Stomach (tissue), 19 donors: ENCODE measurements at places on chromosomes 16 and 17.

DNA sequence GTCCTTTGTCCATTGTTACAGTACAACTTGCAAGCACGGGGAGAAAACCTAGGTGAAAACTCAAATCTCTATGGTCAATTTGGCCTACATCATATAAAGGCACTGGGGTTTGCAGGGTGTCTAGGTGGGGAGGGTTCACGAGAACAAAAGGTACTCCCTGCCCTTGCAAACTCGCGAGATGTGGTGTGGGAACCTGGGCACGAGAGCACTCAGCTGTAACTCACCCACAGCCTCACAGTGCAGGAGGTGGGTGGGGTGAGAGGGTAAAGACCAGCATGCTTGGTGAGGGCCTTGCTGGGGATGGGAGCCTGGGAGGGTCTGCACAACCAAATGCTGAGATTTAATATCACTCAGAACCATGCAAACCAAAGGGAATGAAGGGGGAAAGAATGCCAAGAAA lies 18.4 kb upstream of the ZNF594 start:
- H3K27ac ChIP-seq, result no peak overlapping the region
- H3K4me3 ChIP-seq, result no peak overlapping the region
- H3K27me3 ChIP-seq, result no peaks in the 10 kb centered on the region
- no peaks in the 10 kb centered on the region for H3K36me3 ChIP-seq

DNA sequence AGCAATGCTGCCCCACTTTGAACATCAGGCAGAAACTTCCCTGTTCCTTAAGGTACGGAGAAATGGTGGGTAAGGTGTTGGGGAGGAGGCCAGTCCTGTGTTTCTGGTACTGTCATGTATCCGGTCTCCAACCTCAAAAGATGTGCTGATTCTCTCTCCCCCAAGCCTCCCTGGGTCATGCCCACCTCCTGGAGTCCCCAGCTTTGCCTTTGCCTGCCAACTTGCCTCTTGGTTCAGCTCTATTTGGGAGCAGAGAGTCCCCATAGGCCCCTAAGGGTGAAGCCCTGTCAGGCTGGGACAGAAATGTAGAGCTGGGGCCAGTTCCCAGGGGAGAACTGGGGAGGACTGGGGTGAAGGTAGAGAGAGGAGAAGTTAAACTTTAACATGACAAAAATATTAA lies 1.6 kb upstream of the TBX21 start:
- H3K4me1 ChIP-seq, result peaks cover 15% of the 10 kb centered on the region
- H3K27me3 ChIP-seq, result no peaks in the 10 kb centered on the region
- no peaks in the 10 kb centered on the region for H3K36me3 ChIP-seq
- DNase-seq, result no peak
- no peak overlapping the region for H3K27ac ChIP-seq
- H3K4me3 ChIP-seq, result no peak overlapping the region

- DNase-seq, result peak; percentile 85
- no peaks in the 10 kb centered on the region for H3K27me3 ChIP-seq
- peak overlapping the region; percentile 80 for H3K27ac ChIP-seq
- no peak overlapping the region for H3K4me3 ChIP-seq
- H3K4me1 ChIP-seq, result peaks cover 47% of the 10 kb centered on the region
- H3K36me3 ChIP-seq, result peaks cover 10% of the 10 kb centered on the region
These were observed 1.6 kb upstream of the LDAF1 start for GRCh38 chr16:21156767-21157467.

DNA sequence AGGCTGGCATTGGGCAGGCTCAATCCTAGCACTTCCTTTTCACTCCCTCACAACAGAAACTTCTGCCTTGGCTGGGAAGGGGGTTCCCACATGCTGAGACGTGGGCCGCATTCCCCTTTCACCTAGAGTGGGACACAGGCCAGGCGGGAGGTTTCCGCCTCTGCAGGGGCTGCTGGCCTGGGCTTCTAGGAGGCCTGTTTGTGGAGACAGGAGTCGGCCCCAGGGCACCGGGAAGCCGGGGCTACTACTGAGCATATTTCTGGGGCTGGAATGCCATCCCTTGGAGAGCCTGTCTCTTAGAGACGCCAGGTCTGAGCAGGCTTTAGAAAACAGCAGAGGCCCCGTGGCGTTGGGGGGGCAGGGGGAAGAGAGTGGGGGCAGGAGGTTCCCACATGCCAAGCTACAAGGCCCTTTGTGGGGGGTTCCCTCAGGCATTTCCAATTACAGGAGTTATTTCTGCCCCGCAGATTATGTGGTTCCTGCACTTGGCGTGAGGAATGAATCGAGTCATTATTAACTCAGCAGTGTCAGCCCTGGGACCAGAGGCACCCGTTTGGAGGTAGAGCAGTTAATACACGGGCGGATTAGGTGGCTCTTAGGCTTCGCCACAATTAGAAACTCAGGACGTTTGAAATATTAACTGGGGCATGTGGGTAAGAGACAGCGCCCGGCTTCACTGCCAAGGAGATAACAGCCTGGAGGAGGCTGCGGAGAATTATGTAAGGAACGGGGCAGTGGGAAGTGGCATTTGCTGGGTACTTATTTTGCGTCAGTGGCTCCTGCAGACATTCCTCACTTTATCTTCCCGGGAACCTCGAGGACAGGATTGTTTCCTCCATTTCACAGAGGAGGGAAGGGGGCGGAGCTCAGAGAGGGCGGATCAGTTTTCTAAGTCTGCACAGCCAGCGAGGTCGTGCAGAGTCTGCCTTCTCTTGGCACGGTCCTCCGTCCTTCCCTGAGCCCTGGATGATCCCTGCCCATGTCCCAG lies 162.5 kb downstream of the MAF start:
- H3K27me3 ChIP-seq, result no peaks in the 10 kb centered on the region
- H3K4me1 ChIP-seq, result peaks cover 16% of the 10 kb centered on the region
- H3K4me3 ChIP-seq, result peak overlapping the region; percentile 4
- no peaks in the 10 kb centered on the region for H3K36me3 ChIP-seq
- no peak for DNase-seq
- H3K27ac ChIP-seq, result peak overlapping the region; percentile 50
